Activated T-helper 1 cell treated with anti-CD3 and anti-CD28 coated beads, Interleukin-12 subunit alpha, Interleukin-12 subunit beta, Interleukin-2, Interleukin-4 antibody, amounts not matched to agents 30 ng/mL and 10 ng/mL and 1 ng/mL, durations not matched to agents 14 hours and 24 hours and 36 hours (primary cell): ENCODE measurements at places on chromosomes 2 and 18. TPM values are rescaled to one million over a fixed set of nuclear protein-coding genes. Genes with fewer than 3 reads are reported as not detected.

DNA sequence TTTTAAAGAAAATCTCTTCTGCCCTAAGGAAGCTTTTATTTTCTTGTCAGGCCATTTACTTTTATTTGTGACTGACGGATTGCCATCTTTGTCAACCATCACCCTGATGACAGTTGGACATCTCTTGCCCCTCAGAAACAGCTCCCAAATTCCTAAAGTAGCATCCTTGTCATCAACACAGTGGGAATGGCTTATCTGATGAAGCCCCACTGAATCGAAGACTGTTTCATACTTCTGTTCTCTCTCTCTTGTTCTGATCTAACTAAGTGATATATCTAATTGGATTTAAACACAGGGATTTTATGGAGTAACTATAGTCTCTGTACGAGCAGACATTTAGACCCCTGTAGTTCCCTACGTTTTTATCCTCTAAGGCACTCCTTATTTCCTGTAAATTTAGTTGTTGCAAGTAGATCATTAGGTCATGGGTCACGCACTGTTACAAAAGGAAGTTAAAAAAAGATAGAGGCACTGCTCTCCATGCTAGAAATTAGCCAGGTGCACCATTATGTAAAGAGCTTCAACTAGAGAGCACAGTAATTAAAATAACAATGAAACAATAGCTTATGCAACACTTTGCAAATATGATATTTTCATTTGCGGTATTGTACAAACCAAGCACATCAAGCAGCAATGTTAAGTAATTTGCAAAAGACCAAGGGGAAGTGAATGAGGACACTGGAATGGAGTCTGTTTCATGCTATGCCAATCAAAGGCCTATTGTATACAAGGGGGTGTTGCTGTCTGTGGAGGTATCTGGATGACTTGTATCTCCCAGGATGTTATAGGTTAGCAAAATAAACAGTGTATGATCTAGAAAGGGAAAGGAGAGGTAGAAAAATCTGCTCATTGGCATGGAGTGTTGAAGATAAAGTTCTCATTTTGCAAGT, 284.7 kb downstream of the LRRTM1 start:
- no peaks in the 10 kb centered on the region for H3K27me3 ChIP-seq
- DNase-seq, result no peak
- H3K4me1 ChIP-seq, result no peaks in the 10 kb centered on the region
- no peak overlapping the region for H3K4me3 ChIP-seq

- H3K4me1 ChIP-seq, result peaks cover 83% of the 10 kb centered on the region
- H3K36me3 ChIP-seq, result peaks cover 8% of the 10 kb centered on the region
- peak overlapping the region; percentile 89 for H3K27ac ChIP-seq
- peak overlapping the region; percentile 86 for H3K4me3 ChIP-seq
Measured at GRCh38 chr2:127080938-127081755, 25.8 kb downstream of the BIN1 start.

- H3K27me3 ChIP-seq, result peaks cover 2% of the 10 kb centered on the region
- H3K4me3 ChIP-seq, result no peak overlapping the region
Measured at GRCh38 chr18:37322492-37323035, 243.0 kb downstream of the CELF4 start.

Gene ZBTB7C
- total RNA-seq, result 1.0 and 1.4 TPM in 2 replicates

Gene NCKAP5
- total RNA-seq, result not detected in 2 replicates

- no peaks in the 10 kb centered on the region for H3K4me1 ChIP-seq
- H3K27ac ChIP-seq, result no peak overlapping the region
- no peak for DNase-seq
- H3K36me3 ChIP-seq, result no peaks in the 10 kb centered on the region
Measured at GRCh38 chr2:4903656-4904348, 788.4 kb upstream of the SOX11 start.

DNA sequence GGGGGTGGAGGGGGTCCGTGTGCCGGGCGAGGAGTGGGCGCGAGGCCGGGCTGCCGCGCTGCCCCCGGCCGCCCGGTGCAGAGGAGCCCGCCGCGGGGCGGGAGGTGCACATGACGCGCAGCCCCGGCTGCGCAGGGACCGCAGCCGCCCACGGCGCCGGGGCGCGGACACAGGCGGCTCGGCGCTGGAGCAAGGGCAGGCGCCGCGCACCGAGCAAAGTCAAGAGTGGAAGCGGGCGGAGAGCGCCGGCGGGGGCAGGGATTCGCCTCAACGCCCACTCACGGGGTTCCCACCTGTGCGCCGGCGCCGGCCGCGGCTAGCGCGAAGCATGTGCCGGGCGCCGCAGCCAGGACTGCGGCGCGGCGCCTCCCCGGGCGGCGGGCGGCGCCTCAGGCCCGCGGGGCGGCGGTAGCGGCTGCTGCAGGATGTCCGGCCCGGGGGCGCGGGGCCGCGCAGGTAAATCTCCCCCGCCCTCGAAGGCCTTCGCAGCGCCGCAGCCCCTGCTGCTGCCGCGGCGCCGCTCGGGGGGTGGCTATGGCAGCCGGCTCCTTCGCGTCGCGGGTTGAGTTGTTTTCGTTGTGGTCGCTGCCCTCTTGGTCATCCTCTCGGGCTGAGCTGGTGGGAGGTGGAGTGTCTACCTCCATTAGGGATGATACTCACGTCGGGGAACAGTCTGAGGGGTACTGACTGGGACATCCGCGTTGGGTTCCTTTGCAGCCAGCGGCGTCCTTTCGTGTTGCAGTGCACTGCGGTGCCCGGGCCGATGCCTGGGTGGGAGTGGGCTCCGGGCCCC, 216.3 kb upstream of the DTNA start:
- DNase-seq, result no peak
- H3K4me1 ChIP-seq, result peaks cover 4% of the 10 kb centered on the region
- no peak overlapping the region for H3K4me3 ChIP-seq
- no peaks in the 10 kb centered on the region for H3K36me3 ChIP-seq
- H3K27ac ChIP-seq, result no peak overlapping the region

GRCh38 chr2:74461187-74462053, 3.2 kb downstream of the WBP1 start:
- H3K36me3 ChIP-seq, result peaks cover 18% of the 10 kb centered on the region
- H3K4me3 ChIP-seq, result no peak overlapping the region
- H3K27me3 ChIP-seq, result no peaks in the 10 kb centered on the region
- no peak for DNase-seq
- peaks cover 43% of the 10 kb centered on the region for H3K4me1 ChIP-seq
- peak overlapping the region; percentile 38 for H3K27ac ChIP-seq

- peaks cover 17% of the 10 kb centered on the region for H3K27me3 ChIP-seq
- no peaks in the 10 kb centered on the region for H3K4me1 ChIP-seq
- H3K36me3 ChIP-seq, result no peaks in the 10 kb centered on the region
- no peak overlapping the region for H3K27ac ChIP-seq
Measured at GRCh38 chr2:218362606-218363005, 5.9 kb downstream of the CATIP start.

GRCh38 chr18:55300421-55300935, 287.5 kb downstream of the TCF4 start:
- H3K4me1 ChIP-seq, result no peaks in the 10 kb centered on the region
- H3K4me3 ChIP-seq, result no peak overlapping the region
- no peak for DNase-seq
- no peaks in the 10 kb centered on the region for H3K36me3 ChIP-seq
- H3K27ac ChIP-seq, result no peak overlapping the region

Gene NIF3L1
- total RNA-seq, result 26.6 and 27.3 TPM in 2 replicates

Gene SPATA3
- not detected in 2 replicates for total RNA-seq

DNA sequence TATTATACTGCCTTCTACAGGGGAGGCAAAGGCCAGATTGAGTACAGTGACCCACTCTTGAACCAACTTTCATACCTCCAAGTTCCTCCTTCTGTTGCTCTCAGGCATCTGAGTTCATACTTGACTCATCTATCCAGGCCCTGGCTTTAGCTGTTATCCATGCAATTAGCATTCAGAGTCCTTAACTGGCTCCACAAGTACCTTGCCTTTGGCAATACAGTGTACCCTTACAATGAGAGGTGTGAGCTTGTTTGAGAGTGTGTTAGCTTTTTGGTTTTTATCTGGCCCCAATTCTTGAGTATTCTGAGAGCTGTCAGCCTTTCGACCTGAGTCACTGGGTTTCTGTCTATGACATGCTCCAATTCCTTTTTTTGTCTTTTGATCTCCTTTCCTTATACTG, 60.2 kb downstream of the EHD3 start:
- no peak overlapping the region for H3K4me3 ChIP-seq
- H3K4me1 ChIP-seq, result peaks cover 6% of the 10 kb centered on the region
- DNase-seq, result no peak
- H3K27me3 ChIP-seq, result peaks cover 12% of the 10 kb centered on the region
- H3K36me3 ChIP-seq, result no peaks in the 10 kb centered on the region
- no peak overlapping the region for H3K27ac ChIP-seq

Gene MEIS1
- total RNA-seq, result not detected in 2 replicates

Gene FAP
- total RNA-seq, result not detected in 2 replicates

- H3K4me1 ChIP-seq, result no peaks in the 10 kb centered on the region
- no peak for DNase-seq
- H3K27me3 ChIP-seq, result no peaks in the 10 kb centered on the region
Measured at GRCh38 chr2:168622559-168622958, 166.5 kb downstream of the CERS6 start.

DNA sequence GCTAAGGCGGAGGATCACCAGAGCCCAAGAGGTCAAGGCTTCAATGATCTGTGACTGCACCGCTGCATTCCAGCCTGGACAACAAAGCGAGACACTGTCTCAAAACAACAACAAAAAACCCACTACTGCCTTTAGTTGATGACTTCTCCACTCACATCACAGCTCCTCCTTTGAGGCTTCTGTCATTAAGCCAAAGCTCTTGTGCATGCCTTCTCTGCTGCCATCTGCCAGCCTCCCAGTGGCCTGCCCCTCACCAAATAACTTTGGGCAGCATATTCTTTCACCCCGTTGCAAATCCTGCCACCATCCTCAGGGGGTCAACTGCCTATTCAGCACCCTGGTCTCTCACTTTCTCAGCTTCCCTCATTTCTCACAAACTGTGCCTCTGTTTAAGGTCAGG, 27.5 kb downstream of the OSBPL1A start:
- DNase-seq, result no peak
- no peak overlapping the region for H3K4me3 ChIP-seq
- peaks cover 23% of the 10 kb centered on the region for H3K4me1 ChIP-seq
- H3K27ac ChIP-seq, result no peak overlapping the region
- peaks cover 1% of the 10 kb centered on the region for H3K36me3 ChIP-seq
- peaks cover 7% of the 10 kb centered on the region for H3K27me3 ChIP-seq

DNA sequence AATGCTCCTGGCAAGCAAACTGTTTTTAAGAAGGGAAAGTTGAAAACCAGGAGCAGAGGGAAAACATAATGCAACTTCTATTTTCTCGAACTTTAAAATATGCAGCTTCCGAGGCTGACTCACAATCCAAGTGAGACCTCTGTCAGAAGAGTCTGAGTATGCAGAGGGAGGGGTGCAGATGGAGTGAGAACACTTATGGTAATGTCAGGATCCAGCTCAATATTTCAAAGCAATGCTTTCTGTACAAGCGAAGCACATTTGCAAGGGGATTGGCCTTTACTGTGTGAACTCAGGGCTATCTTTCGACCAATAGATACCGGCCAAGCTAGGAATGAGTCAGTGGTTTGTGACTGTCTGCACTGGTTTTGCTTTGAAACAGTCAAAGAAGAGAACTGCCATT, 242.7 kb downstream of the CNTNAP5 start:
- no peaks in the 10 kb centered on the region for H3K27me3 ChIP-seq
- no peaks in the 10 kb centered on the region for H3K4me1 ChIP-seq
- no peaks in the 10 kb centered on the region for H3K36me3 ChIP-seq
- no peak overlapping the region for H3K4me3 ChIP-seq
- DNase-seq, result no peak
- no peak overlapping the region for H3K27ac ChIP-seq

GRCh38 chr2:2464643-2465042, 133.6 kb upstream of the MYT1L start:
- H3K4me1 ChIP-seq, result no peaks in the 10 kb centered on the region
- no peaks in the 10 kb centered on the region for H3K27me3 ChIP-seq
- no peaks in the 10 kb centered on the region for H3K36me3 ChIP-seq
- no peak overlapping the region for H3K4me3 ChIP-seq
- DNase-seq, result no peak

Gene FAM237A
- total RNA-seq, result not detected in 2 replicates

Gene CTNNA2
- not detected in 2 replicates for total RNA-seq

GRCh38 chr18:49028801-49029506, 78.2 kb upstream of the SMAD7 start:
- no peak overlapping the region for H3K4me3 ChIP-seq
- H3K27me3 ChIP-seq, result no peaks in the 10 kb centered on the region
- no peak for DNase-seq

DNA sequence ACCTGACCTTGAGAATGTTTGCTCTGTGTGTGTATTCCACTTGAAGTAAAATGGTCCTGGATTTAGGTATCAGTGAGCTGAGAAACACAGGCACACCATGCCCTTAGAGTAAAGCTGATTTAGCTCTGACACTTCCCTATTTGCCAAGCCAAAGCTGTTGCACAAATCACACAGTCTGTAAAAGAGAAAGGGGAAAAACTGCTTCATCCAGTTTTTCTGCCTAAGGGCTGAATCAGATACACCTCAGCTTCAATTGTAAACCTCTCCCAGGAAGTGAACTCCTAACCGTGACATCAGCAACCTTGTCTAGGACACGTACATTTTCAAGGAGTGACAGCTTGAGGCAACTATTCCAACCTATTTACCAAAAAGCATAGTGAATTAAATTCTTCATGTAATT, 150.4 kb downstream of the NR4A2 start:
- H3K4me3 ChIP-seq, result no peak overlapping the region
- no peak overlapping the region for H3K27ac ChIP-seq

Gene DNER
- not detected in 2 replicates for total RNA-seq
